Stimulated activated CD8-positive, alpha-beta memory T cell treated with anti-CD3 and anti-CD28 coated beads, Interleukin-15, amount 100 ng/mL, for 4 hours (primary cell): ENCODE measurements at places on chromosomes 1 and 21.

DNA sequence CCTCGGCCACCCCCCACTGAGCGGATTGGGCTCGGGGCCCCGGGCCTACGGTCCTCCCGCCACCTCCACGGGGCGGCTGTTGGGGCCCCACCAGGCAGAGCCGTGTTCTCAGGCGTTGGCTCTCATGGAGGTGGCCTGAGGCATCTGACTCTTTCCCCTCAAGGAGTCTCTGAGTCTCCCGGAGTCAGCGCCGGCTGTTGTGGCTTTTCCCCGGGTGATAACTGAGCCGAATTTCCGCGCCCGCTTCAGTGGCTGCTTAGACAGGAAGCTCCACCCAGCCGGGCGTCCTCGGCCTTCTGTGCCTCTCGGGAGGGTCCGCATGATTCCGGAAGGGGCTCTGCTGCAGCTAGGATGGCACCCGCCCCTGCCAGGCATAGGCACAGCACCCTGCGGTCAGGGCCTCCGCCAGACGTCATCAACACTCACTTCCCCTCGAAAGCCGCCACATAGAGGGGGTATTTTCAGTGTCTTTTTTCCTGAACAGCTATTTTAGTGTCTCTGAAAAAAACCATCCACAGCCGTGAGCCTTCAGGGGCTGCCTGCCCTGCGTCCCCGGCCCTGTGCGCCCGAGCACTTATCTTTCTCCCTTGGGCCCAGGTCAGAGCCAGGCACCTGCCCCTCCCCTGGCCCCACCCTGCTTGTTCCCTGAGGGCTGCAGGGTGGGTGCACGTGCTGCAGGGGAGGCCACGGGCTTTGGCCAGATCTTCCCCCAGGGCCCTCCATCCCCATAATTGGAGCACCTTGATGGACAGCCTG is 72.9 kb downstream of the SKI start:
- DNase-seq: peak; percentile 84

DNA sequence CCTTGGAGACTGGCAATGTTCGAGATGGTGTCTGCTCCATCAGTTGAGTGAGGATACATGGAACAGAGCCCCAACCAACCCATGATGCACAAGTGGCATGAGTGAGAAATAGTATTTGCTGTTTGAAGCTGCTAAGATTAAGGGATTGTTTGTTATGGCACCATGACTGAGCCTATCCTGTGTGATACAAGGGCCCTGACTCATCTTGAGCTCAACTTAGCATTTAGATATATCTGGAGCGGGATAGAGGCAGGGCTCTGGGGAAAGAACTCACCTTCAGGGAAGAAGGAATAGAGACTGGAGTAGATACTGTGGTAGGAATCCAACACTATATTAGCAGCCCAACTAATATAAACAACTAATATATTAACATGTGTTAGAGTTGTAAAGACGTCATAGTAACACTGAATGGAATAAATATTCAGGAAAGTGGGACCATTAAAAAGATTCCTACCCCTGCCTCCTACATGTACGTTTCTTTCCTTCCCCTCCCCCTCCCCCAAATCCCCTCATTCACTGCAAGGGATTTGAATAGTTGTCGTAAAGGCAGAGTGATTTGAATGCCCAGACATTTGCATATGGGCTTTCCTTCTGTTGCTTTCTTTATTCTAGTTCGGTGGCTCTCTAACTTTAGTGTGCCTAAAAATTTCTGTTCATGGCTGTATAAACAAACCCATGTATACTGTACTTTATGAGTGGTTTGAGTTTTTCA is 106.6 kb upstream of the POU3F1 start:
- DNase-seq: no peak

DNA sequence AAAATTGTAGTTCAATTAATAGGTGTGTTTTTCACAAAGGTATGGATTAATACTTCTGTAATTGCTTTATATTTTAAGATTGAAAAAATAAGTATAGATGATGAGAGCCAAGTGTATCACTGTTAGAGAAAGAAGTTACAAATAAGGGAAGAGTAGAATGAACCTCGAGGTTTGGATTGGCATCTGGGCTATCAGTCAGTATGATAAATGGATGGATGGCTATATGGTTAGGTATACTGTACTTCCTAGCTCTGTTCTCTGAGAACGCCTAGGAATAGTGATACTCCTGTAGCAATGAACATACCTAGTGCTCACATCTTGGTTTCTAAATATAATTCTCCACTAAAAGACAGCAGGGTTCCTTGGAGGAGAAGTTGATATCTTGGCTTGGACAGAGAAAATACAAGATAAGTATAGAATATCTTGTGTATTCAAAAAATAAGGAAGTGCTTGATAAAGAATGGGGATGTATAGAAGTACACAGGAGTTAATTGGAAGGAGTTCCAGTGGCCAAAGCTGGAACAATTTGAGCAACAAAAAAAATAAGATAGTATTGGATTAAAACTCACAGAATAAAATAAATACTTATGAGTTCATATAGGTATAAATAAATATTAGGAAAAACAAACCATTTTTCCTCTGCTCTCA is 12.4 kb downstream of the IPO9 start:
- no peak for DNase-seq

- DNase-seq: no peak
Observed at GRCh38 chr1:198833706-198834503, 195.1 kb downstream of the PTPRC start.

DNA sequence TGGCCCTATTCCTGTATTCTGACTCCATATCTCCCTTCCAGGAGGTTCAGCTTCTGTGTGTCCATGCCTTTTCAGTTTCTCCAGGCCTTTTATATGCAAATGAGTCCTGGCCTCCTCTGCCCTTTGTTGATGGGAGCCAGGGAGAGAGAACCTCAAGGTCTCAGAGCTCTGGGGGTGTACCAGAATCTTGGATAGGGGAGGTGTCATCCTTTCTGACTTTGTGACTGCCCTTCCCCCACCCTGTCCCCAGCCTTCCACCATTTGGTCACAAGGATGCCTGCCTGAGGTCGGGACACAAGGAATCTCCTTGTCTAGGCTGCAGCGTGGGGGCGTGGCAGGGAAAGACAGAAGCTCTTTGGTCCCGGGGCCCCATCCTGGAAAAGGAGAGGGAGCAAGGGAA is 18.6 kb downstream of the LURAP1 start:
- no peak for DNase-seq

DNA sequence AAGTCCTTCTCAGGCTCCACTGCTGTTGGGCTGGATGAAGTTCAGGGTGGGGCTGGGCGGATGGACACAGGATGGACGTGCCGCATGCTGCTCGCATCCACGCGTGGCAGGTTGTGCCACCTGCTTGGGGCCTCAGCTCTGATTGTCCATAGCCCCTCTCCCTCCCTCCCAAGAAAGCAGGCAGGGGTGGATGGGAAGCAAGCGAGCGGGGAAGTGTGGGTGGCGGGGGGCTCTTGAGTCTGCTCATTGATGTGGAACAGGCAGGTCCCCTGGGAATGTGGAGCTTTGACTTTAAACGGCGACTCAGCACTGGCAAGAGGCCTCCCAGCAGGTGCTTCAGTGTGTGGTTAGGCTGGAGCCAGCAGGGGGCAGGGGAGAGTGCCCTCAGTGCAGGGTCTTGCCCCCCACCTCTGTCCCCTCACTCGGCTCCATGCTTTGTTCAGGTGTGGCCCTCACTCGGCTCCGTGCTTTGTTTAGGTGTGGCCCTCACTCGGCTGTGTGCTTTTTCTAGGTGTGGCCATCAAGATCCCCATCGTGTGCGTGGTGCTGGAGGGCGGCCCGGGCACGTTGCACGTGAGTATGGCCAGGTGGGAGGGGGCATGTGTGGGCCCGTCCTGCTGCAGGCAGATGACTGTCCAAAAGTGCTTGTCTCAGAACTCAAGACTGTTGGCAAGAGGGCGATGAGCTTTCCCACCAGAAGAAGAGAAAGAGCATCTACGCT is 23.9 kb downstream of the TRPM2 start:
- DNase-seq: no peak

GRCh38 chr1:97252076-97252475 is 530.5 kb downstream of the PTBP2 start:
- DNase-seq: no peak

DNA sequence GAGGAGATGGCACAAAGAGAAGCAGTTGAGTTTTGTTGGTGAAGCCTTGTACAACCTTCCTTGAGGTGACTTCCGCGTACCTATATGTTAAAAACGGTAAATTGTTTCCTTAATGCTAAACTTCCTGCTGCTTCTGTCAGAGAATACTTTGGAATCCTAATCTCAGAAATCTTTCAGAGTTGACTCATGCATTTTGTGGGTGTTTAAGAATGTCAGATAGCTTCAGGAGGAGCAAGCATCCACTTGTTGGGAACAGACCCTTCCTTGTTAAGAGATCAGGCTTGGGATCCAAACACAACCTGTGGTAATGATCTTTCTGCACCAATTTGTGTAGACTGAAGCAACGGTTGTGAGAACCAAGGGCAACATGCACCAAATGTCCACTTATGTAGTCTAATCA is 29.5 kb downstream of the AK4 start:
- DNase-seq: no peak

GRCh38 chr1:199691540-199691939 is 336.0 kb upstream of the NR5A2 start:
- DNase-seq: no peak

- no peak for DNase-seq
Observed at GRCh38 chr21:14071902-14072734, 138.6 kb downstream of the LIPI start.

DNA sequence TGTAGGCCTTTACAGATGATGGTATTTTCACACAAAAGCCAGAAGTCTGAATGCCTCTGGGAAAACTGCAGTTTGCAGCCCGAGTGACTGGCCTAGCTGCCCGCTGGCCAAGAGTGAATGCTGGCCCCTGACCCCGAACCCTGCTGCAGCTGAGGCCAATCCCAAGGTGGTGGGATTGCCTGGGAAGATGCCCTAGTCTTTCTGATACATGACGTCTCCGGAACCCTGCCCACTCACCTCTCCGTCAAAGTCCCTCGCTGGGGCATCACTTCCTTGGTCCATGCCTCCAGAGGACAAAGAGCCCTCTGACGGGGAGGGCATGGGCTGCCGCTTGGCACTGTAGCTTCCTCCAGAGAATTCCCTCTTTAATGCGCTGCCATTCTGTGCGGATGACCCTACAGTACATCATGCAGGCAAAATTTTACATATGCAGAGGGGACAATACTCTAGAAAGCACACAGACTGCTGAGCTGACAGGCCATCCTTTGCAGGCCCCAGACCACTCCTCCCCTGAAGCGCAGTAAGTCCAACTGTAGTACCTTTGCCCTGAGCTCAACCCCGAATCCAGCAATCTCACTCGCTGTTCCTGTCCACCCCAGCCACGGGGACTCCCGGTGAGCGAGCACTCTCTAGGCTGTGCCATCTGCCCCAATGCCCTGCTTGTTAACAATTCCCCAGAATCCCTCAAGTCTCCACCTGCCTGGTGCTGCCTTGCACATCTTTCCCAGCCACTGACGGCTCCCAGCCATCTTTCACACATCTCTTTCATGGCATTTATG is 54.7 kb downstream of the COQ8A start:
- DNase-seq: no peak

GRCh38 chr1:224660074-224660473 is 44.0 kb downstream of the CNIH3 start:
- DNase-seq: no peak
